ENCODE measurements at places on chromosomes 2 and 18. TPM values are rescaled to one million over a fixed set of nuclear protein-coding genes. Genes with fewer than 3 reads are reported as not detected.

DNA sequence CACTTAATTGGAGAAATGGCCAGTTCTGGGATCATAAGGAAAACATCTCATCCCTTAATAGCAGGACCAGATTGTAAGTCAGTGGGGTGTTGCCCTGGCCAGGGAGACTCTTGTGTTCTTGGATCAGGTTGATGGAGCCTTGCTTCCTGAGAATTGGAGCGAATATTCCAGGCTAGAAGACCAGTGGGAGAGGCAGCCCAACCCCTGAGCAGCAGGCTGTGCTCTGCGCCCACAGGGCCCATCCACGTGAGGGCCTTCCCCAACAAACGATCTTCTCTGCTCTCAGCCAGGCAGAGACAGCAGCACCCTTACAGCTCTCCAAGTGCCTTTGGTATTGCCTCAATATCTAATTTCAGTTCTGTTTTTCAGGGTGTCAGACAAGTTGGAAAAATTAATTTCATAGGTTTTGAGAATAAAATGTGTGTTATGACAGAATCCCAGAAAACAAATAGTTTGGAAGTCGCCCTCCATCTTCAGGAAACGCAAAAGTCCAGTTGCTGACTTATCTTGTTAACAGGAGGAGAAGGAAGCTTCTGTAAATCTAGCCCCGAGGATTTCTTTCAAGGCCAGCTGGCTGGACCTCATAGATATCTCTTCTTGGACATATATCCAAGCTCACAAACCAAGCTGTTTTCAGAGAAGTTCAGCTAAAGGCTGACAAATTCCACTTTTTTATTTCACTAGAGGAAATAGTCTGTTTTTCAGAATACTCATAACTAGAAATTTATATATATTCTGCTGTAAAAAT is 105.5 kb downstream of the COPS8 start:
- no peaks in the 10 kb centered on the region for H3K4me1 ChIP-seq
- no peak overlapping the region for H3K27ac ChIP-seq
- peaks cover 4% of the 10 kb centered on the region for H3K27me3 ChIP-seq
- no peaks in the 10 kb centered on the region for H3K36me3 ChIP-seq
- H3K4me3 ChIP-seq: no peak overlapping the region
- DNase-seq: peak; percentile 5

DNA sequence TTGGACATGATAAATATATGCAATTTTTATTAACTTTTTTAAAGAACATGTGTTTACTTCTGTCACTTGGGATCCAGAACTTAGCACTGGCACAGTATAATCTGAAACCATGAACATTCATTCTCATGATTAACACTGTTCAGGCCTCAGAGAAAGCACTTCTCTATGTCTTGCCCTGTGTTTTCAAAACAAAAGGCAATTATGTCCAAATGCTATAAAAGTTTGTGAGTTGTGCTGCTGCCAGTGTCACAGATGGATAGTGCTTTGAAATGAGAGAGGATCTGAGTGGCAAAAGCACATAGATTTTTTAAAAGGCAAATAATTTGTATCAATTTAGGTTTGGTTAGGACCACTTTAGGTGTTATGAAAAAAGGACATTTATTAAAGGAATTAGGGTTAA is 470.5 kb upstream of the FAM98A start:
- H3K4me1 ChIP-seq: no peaks in the 10 kb centered on the region
- no peaks in the 10 kb centered on the region for H3K27me3 ChIP-seq
- no peak overlapping the region for H3K27ac ChIP-seq
- DNase-seq: no peak
- H3K4me3 ChIP-seq: no peak overlapping the region
- H3K36me3 ChIP-seq: no peaks in the 10 kb centered on the region

GRCh38 chr2:74873678-74874640 is 40.0 kb downstream of the HK2 start:
- peaks cover 33% of the 10 kb centered on the region for H3K36me3 ChIP-seq
- no peak overlapping the region for H3K27ac ChIP-seq
- H3K4me1 ChIP-seq: peaks cover 5% of the 10 kb centered on the region

DNA sequence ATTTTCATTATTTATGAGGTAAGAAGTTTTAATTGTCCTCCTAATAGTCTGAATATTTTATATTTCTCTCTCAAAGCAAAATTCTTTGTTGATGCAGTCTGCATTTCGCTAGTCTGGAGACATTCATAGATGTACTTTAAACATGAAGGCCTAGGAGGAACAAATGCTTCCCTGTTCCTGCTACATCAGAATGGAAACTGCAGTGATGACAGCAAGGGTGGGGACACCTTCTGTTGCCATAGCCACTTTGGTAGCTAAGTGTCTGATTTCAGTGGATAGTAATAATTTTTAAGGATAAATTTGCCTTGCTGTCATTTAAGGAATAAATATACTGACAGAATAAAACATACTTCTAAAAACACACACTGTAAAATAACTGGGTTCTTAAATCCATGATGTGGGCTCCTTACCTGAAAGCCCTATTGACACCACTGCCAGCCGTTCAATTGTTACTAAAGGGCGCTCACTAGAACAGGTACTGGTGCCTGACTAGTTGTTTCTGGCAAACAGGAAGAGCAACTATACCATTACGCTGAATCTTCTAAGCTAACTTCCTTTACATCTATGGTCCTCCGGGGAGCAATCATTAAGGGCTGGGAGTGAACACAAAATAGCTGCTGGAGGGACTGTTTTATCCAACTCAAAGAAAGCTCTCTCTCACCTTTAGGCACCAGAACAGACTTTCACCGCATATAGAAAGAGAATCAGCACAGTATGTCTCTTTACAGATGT is 88.2 kb downstream of the TMEM131 start:
- peaks cover 36% of the 10 kb centered on the region for H3K36me3 ChIP-seq
- peaks cover 15% of the 10 kb centered on the region for H3K4me1 ChIP-seq
- DNase-seq: no peak
- no peaks in the 10 kb centered on the region for H3K27me3 ChIP-seq
- no peak overlapping the region for H3K27ac ChIP-seq

- H3K4me3 ChIP-seq: no peak overlapping the region
Measured at GRCh38 chr2:23436346-23437098, 51.5 kb downstream of the KLHL29 start.

DNA sequence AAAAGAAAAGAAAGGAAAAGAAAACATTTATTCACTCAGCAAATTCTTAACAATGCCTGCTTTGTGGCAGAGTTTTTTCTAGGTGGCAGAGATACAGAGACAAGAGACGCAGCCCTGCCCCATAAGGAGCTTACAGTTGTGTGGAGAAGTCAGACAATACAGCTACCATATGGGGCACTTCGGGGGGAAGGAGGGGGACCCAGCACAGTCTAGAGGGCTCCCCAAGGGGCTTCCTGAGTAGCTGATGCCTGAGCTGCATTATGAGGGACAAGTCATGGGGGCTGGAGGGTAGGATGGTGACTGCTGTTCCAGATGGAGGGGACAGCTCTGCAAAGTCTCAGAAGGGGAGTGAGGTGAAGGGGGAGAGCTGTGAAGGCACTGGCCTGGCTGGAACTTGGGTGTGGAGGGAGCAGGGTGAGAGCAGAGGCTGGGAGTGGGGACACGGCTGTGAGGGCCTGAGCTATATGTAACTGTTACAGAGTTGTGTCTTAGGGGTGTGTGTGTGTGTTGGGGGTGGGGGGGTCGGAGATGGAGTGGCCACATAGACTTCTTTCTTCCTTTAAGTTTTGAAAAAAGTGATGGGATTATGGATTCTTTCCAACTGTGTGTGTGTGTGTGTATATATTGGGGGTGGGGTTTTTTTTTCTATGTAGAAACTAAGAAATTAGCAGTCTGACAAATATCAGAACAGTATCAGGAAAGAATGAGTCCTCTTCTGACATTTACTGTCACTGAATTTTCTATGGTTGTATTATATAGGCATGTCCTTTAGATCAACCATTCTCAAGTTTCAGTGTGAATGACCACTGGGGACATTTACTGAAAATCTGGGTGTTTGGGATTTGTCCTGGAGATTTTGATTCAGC is 66.0 kb upstream of the HAAO start:
- no peaks in the 10 kb centered on the region for H3K4me1 ChIP-seq
- H3K27ac ChIP-seq: no peak overlapping the region
- no peaks in the 10 kb centered on the region for H3K36me3 ChIP-seq
- H3K27me3 ChIP-seq: peaks cover 3% of the 10 kb centered on the region

DNA sequence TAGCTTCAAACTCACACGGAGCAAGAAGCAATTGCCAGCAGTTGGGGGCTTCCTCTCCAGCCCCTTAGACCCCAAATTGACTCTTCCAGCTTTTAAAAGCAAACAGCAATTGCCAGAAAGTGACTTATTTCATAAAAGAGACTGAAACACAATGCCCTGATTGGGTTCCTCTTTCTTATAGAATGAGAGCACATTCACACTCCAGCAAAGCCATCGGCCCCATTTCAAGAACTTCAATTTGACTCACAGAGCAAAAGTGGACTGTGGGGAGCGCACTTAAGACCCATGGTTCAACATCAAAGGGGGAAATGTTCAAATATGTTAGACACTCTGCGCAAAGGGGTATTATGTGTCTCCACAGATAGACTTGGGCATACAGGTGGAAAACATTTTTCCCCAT is 484.7 kb downstream of the BCL11A start:
- no peak overlapping the region for H3K27ac ChIP-seq
- no peaks in the 10 kb centered on the region for H3K27me3 ChIP-seq
- no peak overlapping the region for H3K4me3 ChIP-seq
- no peaks in the 10 kb centered on the region for H3K4me1 ChIP-seq
- DNase-seq: no peak
- no peaks in the 10 kb centered on the region for H3K36me3 ChIP-seq

DNA sequence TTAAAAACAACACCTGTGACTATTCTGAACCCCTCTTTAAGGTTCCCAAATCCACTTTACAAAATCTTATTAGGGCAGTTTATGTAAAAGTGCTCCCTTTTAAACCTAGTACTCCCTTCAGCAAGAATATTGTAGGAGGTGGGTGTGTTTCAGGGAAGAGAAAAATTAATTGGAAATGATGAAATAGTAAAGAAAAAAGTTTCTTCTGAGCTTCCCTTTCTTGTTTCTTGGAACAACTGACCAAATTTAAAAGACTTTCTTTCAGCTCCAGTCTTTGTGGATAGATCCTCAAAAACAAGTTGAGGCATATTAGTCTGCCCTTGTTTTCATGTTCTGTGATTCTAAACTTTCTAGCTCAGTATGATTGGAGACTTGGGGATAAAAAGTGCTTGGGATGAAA is 3.0 kb downstream of the VWA3B start:
- no peak for DNase-seq
- peaks cover 30% of the 10 kb centered on the region for H3K27me3 ChIP-seq
- peaks cover 25% of the 10 kb centered on the region for H3K4me1 ChIP-seq
- H3K36me3 ChIP-seq: no peaks in the 10 kb centered on the region
- H3K27ac ChIP-seq: no peak overlapping the region
- no peak overlapping the region for H3K4me3 ChIP-seq

- no peaks in the 10 kb centered on the region for H3K36me3 ChIP-seq
- H3K4me3 ChIP-seq: no peak overlapping the region
- no peak overlapping the region for H3K27ac ChIP-seq
- H3K27me3 ChIP-seq: peaks cover 10% of the 10 kb centered on the region
- DNase-seq: no peak
- peaks cover 6% of the 10 kb centered on the region for H3K4me1 ChIP-seq
Measured at GRCh38 chr18:74197705-74198341, 49.5 kb downstream of the TIMM21 start.

- no peaks in the 10 kb centered on the region for H3K27me3 ChIP-seq
- peaks cover 23% of the 10 kb centered on the region for H3K4me1 ChIP-seq
- no peak overlapping the region for H3K27ac ChIP-seq
- H3K4me3 ChIP-seq: no peak overlapping the region
- H3K36me3 ChIP-seq: peaks cover 5% of the 10 kb centered on the region
- no peak for DNase-seq
Measured at GRCh38 chr2:102313950-102314349, 2.6 kb downstream of the IL1RL1 start.

GRCh38 chr2:24779116-24779515 is 14.1 kb downstream of the PTRHD1 start:
- no peak for DNase-seq
- H3K4me3 ChIP-seq: no peak overlapping the region
- no peaks in the 10 kb centered on the region for H3K36me3 ChIP-seq
- H3K27me3 ChIP-seq: peaks cover 6% of the 10 kb centered on the region
- no peak overlapping the region for H3K27ac ChIP-seq

The TRAPPC8 gene
- 42.1 TPM for total RNA-seq

The ATP6V1B1 gene
- not detected for total RNA-seq

The MBOAT2 gene
- 6.5 TPM for total RNA-seq

The ANKRD23 gene
- 17.2 TPM for total RNA-seq

The HDHD2 gene
- 31.9 TPM for total RNA-seq

The NDC80 gene
- total RNA-seq: 91.3 TPM
